ENCODE measurements at places on chromosomes 1 and 21.

GRCh38 chr1:91501523-91501851 is 836 bp downstream of the CDC7 start:
- peak; percentile 56 for DNase-seq

- DNase-seq, result no peak
Measured at GRCh38 chr1:57976216-57976615, 552.4 kb upstream of the DAB1 start.

- DNase-seq, result no peak
Measured at GRCh38 chr21:39713905-39714304, 31.1 kb upstream of the IGSF5 start.

GRCh38 chr1:66890621-66891020 is 34.0 kb downstream of the DNAI4 start:
- no peak for DNase-seq

DNA sequence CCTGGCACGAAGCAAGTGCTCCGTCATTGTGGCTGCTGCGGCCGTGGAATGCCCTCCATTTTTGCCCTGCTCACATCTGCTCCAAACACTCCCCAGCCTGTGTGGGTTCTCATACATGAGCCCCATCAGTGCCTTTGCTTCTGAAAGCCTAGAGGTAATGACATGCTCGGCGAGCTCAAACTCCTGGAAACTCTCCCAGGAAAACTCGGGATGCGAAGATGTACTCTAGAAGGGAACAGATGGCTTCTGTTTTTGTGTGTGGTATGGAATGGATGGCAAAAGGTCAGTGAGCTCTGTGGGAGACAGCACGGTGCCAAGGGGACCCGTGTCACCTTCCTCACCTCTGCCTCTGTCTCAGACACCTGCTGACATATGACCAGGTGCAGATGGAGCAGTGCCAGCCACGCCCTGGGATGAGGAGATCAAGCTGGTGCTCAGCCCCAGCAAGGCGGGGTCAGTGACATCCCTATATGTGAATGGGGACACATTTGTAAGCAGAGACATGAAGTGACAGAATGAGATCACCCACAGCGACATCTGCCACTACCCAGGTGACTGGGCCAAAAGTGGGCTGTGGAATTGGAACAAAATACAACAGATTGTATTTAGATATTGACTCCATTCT is 84.1 kb upstream of the COX20 start:
- DNase-seq, result peak; percentile 13

- no peak for DNase-seq
Measured at GRCh38 chr1:166184897-166185296, 18.1 kb upstream of the FAM78B start.

- peak; percentile 62 for DNase-seq
Measured at GRCh38 chr1:225480825-225481434, 53.1 kb upstream of the LBR start.

- DNase-seq, result no peak
Measured at GRCh38 chr21:27817074-27817473, 850.2 kb upstream of the ADAMTS5 start.

GRCh38 chr1:112685913-112686312 is 11.5 kb downstream of the MOV10 start:
- DNase-seq, result no peak

GRCh38 chr1:87155170-87155569 is 173.5 kb upstream of the LMO4 start:
- DNase-seq, result peak; percentile 42

- no peak for DNase-seq
Measured at GRCh38 chr1:154170547-154171222, 15.8 kb upstream of the NUP210L start.
